GDM1 (cell line): ENCODE measurements at places on chromosomes 1 and 21.

GRCh38 chr1:205262731-205263171 is 35.0 kb downstream of the TMCC2 start:
- peak; percentile 31 for DNase-seq

DNA sequence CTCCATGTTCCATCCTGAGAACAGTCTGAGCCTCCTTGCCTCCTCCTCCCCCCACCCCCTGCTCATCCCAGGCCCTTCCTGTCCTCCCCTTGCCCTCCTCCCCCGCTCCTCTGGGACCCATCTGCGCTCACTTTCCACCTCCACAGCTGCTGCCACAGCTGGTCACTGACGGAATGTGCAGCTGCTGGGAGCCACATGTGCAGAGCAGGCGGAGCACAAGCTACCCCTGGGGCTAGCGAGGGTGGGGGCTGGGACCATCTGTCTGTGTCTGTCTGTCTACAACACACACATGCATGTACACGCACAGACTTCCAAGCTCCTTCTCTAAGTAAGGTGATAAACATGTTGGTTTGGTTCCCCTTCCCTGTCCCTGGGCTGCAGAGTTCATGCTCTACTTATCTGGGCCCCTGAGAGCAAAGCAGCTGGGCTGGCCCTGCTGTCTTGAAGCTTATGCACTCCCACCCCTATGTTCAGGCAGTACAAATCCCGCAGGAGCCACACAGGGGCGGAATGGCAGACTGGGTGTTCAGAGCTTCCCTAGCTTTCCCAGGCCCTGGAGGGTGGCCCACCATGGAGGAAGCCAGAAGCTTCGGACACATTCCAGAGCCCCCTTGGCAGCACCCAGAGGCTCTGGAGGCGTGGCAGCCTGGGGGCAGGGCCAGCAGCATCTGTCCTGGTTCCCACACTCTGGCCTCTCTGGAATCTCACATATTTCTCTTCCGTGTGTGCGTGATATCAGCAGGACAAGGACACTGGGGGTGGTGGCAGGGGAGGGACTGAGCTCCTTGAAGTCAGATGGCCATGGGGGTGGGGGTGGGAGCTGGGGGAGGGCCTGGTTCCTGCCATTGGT is 7.0 kb upstream of the HEYL start:
- no peak for DNase-seq

- no peak for DNase-seq
These were observed 57.8 kb downstream of the HFM1 start for GRCh38 chr1:91346824-91347223.

DNA sequence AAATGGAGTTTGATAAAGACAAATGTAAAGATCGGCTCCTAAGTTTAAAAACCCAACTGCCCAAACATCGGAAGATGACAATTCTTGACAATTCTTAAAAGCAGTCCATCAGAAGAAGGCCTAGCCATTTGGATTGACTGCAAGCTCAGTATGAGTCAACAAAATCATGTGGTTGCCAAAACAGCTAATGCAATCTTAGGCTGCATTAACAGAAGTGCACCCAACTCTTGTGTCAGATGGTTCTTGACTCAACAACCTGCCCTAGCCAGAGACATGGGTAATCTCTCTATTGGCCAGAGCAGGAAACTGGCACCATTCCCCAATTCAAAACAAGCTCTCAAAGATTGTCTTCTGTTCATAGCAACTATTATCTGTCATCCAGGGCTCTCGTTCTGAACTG is 9.9 kb upstream of the NCF2 start:
- DNase-seq = no peak

DNA sequence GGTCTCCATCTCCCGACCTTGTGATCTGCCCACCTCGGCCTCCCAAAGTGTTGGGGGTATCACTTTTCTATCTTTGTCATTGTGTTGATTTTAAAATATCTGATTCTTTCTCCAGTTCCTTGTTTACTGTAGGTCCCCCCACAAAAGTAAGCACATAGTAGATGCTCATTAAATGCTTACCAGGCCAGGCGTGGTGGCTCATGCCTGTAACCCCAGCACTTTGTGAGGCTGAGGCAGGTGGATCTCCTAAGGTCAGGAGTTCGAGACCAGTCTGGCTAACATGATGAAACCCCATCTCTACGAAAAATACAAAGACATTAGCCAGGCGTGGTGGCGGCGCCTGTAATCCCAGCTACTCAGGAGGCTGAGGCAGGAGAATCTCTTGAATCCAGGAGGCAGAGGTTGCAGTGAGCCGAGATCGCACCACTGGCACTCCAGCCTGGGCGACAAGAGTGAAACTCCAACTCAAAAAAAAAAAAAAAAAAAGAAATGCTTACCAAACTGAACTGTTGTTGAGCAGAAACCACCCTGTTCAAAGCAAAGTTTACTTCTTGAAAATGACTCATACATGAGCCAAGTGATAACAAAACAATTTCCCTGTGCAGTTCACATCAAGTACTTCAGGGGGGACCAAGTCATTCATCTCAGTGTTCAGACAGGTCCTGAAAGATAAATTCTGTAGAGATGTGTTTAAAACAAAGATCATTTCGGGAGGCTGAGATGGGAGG is 24.3 kb upstream of the NID1 start:
- no peak for DNase-seq

DNA sequence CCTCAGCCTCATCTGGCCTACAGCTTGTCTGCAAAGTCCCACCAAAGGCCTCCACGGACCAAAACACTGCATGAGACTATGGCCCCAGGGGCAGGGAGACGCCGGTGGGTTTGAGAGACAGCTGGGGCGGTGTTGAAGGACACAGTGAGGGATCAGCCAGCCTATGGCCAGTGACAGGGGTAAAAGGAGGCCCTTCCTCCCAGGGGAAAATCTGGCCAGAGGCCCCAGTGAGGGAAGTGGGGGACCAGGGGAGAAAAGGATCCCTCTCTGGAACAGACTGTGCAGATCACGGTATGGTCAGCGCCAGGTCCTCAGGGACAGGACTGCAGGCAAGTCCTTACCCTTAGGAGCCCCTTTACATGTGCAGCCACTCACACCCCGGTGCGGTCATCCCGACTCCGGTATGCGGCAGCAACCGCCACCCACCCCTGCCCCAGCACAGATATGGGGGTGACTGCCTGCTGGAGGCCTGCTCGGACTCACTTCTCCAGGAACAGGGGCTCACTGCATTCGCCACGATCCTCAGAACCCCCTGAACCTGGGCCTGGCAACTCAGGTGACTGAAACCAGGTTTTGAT is 1.3 kb downstream of the CERS2 start:
- DNase-seq = no peak

GRCh38 chr1:202622388-202622787 is 87.9 kb downstream of the SYT2 start:
- no peak for DNase-seq

DNA sequence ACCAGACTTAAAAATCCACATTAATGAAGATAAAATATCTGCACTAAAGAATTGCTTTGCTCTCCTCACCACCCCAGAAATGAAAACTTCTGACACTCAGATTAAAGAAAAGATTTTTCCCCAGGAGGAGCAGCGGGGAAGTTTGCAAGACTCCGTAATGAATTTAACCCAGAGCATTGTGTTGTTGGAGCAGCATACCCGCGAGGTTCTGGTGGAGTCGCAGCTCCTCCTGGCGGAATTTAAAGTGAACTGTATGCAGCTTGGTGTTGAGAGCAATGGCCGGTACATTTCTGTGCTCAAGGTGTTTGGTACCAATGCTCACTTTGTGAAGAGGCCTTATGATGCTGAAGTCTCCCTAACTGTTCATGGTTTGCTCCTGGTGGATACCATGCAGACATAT is 46.4 kb downstream of the VPS13D start:
- no peak for DNase-seq

GRCh38 chr1:61851849-61852669 is 109.8 kb downstream of the PATJ start:
- peak; percentile 15 for DNase-seq

- DNase-seq = no peak
These were observed 10.2 kb downstream of the WNT4 start for GRCh38 chr1:22132517-22133235.

- DNase-seq = no peak
These were observed 383.7 kb downstream of the ZP4 start for GRCh38 chr1:237507005-237507404.

- DNase-seq = no peak
These were observed 56.9 kb downstream of the EIF2B3 start for GRCh38 chr1:44929531-44929930.

DNA sequence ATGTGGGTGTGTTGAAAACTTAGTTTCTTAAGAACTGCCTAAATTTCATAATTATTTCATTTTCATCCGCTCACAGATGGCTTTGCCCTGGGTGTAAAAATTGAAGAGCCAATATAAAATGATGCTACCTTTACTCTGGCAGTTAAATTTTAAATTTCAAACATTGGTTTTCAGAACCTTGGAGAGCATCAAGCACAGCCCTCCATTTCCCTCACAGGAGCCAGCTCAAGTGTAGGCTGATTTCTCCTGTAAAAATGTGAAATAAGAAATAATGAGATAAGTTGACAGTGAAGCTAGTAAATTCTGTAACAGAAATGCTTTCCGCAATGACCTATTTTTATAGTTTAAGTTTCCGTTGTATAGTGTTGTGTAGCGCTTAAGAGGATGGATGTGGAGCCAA is 53.9 kb upstream of the AKT3 start:
- no peak for DNase-seq

DNA sequence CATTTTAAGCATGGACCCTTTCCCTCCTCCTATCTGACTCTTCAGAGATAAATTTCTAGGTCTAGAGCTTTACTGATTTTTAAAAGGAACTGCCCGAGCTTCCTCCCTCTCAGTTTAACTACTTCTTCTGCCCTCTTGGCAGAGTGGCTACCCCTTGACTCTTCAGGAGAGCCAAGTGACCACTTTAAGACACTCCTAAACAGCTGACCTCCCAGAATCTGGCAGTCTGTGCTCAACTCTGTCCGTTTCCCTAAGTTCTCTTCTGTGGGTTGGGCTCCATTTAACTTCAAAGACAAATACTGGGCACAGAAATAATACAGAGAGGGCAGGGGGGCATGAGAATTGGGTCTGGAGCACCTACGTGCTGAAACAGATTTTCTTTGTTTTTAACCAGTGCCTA is 196.3 kb upstream of the FOXD3 start:
- no peak for DNase-seq

- peak; percentile 27 for DNase-seq
These were observed 45.7 kb downstream of the SLC9A1 start for GRCh38 chr1:27109103-27109822.

DNA sequence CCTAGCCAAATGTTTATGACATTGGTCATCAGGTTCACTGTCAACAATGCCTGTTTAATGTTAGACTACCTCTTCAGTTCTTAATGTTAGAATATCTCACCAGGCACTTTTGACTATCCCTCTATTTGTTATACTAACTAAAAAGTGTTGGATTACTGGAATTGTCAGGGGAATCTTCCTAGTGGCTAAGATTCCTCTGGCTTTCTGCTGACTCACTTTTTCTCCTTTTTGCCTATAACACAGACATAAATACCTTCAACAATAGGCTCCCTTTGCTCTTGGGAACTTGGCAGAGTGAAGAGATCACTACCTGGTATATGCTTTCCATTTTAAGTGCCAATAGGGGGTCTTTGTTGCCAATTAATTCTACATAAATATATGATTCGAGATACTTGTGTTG is 68.5 kb downstream of the TMEM200B start:
- no peak for DNase-seq

DNA sequence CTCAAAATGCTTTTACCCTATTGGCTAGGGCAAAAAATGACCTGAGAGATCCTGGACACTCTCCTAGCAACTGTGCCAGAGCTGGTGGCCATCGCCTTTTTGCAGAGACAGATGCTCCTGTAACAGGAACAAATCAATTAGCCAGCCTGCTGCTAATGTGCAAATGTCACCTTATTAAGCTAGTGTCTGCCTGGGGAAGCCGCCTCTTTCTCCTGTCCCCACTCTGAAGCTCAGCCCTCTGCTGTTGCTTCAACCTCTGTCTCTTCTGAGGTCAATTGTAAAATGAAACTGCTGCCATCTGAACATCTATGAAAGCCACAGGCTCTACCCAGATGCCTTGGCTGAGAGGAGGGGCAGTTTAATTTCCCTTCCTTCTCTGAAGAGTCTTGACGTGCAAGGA is 85.5 kb upstream of the CACNA1E start:
- DNase-seq = no peak

GRCh38 chr21:42781971-42782722 is 97.2 kb downstream of the WDR4 start:
- DNase-seq = no peak

DNA sequence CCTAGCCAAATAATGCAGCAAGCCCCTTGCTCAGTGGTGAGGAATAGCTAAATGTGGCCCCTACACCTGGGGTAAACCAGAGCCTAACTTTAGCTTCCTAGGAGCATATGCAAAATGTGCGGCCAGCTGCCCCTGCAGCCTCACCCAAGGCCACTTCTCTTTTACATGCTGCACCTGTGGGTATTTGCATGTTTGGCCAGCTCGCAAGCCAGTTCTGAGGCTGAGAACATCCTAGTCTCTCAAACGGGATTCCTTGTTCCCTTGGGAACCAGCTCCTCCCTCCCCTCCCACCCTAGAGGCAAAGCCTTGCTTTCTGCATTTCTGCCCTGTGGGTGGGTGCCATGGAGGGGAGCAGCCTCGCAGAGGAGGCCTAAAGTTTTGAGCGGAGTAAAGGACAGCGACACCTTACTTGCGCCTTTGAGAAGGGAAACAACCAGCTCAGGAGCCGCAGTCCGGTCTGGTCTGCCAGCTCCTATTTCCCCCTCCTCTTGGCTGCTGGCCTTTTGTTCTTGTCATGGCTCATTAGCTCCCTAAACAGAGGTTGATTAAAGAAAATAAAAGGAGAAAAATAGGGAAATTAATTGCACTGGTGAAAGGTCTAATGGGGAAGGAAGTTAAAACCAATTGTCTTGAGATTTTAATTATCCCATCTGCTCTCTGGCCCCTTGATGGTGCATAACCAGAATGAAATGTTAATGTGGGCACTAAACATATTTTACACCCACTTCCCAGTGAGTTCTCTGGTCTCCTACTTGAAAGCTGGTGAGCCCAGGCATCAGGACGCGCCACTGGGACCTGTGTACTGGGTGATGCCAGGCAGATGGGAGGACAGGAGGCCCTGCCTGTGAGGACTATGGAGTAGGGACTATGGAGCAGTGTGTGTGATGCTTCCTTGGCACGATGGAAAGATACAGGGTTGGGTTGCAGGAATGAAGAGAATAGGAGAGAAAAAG is 68.7 kb downstream of the TEX35 start:
- DNase-seq = no peak

GRCh38 chr1:95010158-95010557 is 62.6 kb downstream of the ALG14 start:
- no peak for DNase-seq

DNA sequence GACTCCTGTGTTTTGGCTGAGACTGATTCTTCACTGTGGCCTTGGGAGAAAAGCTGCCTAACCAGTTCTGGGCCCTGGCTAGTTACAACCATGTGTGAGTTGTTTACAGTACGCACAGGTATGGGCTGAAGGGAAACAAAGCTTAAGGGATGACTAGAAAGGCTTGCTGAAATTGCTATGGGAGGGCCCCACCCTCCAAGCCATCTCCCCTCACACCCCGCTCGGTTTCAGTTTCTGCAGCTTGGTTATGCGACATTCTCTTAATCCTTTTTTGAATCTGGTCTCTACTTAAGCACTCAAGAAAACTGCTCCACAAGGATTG is 43.1 kb downstream of the PBX1 start:
- no peak for DNase-seq

GRCh38 chr21:38039841-38040240 is 123.6 kb upstream of the KCNJ6 start:
- DNase-seq = no peak

- DNase-seq = no peak
These were observed 72.0 kb upstream of the KCNA3 start for GRCh38 chr1:110746644-110747259.
